Heart right ventricle (tissue), 16 donors: ENCODE measurements at places on chromosomes 4 and X. TPM values are rescaled to one million over a fixed set of nuclear protein-coding genes. Genes with fewer than 3 reads are reported as not detected.

GRCh38 chr4:184313702-184314659, 96.3 kb upstream of the ENPP6 start:
- no peak for DNase-seq

DNA sequence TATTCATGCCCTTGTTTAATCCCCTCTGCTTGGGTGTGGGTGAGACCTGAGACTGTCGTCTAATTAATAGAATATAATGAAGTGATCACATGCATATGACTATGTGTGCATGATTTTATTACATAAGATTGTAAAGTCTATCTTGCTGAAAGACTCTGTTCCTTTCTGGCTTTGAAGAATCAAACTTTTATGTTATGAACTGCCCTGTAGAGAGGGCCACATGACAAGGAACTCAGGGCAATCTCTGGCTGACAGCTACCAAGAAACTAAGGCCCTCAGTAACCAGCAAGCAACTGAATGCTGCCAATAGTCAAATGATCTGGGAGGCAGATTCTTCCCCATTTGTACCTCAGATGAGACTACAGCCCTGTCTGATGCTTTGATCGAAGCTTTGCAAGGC, 13.5 kb downstream of the TSPAN7 start:
- DNase-seq: no peak

DNA sequence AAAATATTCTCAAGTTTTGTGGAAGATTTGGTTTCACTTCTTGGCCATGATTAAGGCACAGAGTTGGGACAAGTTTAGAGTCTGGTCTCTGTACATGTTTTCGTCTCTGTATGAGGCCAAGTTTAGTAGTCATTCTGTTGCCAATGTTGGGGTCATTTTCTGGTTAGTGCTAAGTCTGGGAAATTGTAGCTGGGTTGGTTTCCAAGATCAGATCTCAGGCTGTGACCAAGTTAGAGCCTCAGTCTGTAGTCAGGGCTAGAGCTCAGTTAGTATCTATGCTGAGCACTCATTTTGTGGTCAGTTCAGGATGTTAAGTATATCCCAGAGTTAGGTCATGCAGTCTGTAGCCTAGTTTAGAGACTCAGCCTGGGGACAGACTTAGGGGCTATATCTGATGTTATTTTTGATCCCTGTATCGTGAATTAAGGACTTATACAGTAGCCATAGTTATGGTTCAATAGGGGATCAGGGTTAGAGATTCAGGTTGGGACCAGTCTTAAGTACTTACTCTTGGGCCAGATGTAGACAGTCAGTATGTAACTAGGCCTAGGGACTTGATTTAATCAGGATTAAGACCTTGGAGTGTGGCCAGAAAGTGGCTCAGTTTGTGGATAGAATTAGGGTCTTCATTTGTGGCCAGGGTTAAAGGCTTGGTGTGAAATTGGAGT, 6.6 kb upstream of the ENOX2 start:
- no peak for DNase-seq

DNA sequence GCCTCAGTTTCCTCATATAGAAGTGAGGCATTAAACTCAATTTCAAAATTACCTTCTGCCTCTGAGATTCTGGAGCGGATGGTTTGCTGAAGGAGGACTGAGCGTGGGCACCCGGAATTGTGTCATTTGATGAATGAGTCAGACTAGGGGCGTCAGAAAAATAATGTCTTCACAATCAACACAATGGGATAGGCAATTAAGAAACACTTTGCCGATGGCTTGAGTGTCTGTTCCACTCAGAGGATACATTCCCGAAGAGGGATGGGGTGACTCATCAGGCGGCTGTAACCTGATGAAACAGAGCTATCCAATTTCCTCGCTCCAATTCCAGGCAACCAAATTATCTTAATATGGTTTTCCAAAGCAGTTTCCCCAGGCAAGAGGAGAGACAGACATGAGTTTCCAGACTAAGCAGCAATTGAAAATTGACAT, 1.2 kb upstream of the CHRNA9 start:
- no peak for DNase-seq

BST1 gene
- total RNA-seq: 3.0 TPM

UBL4A gene
- total RNA-seq: 51.1 TPM

NDUFB11 gene
- 165 TPM for total RNA-seq
